ENCODE measurements at places on chromosomes 3 and 15.

GRCh38 chr15:48983300-48983699 lies 19.6 kb upstream of the SHC4 start:
- DNase-seq: no peak

DNA sequence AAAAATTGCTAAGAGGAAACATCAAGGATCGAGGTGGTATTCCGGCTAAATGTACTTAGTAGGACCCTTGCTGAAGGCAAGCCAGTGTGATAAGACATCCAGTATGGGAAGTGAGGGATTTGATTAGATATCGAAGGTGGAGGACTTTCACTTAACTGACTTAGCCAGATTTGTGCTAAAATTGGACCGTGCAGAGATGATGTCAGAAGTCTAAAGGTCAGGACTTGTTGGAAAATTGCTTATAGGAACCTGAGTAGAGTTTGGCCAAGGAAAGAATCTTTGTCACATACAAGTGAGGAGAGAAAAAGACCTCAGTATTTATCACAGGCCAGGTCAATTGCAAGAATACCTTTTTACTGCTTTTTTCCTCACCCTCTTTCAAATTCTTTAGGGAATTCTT lies 30.9 kb upstream of the PYDC2 start:
- no peak for DNase-seq

DNA sequence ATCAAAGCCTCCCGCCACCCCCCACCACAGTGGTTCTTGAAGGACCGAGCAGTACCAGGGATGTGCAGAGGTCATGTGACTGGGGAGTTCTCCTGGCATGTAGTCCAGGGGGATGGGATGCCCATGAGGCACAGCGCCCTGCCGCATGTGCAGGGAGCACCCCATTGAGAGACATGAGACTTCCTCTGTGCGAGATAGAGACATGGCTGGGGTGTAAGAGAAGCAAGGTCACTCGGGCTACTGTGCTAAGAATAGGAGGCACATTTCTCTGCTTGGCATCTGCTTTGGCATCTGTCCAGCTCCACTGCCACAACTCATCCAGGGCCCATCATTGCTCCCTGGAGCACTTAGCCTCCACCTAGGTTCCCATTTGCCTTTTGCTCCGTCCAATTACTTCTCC lies 2.4 kb upstream of the CYP1A1 start:
- no peak for DNase-seq

- DNase-seq: no peak
These were observed 71.3 kb downstream of the SV2B start for GRCh38 chr15:91171334-91171733.

GRCh38 chr3:119122350-119122749 lies 23.6 kb upstream of the TEX55 start:
- DNase-seq: no peak

GRCh38 chr3:195171093-195171873 lies 99.7 kb downstream of the XXYLT1 start:
- no peak for DNase-seq

GRCh38 chr15:31487811-31488436 lies 161.3 kb downstream of the KLF13 start:
- DNase-seq: peak; percentile 30

GRCh38 chr15:56532721-56533460 lies 68.0 kb upstream of the MNS1 start:
- DNase-seq: peak; percentile 98

GRCh38 chr3:97692831-97693230 lies 71.7 kb upstream of the ARL6 start:
- no peak for DNase-seq

DNA sequence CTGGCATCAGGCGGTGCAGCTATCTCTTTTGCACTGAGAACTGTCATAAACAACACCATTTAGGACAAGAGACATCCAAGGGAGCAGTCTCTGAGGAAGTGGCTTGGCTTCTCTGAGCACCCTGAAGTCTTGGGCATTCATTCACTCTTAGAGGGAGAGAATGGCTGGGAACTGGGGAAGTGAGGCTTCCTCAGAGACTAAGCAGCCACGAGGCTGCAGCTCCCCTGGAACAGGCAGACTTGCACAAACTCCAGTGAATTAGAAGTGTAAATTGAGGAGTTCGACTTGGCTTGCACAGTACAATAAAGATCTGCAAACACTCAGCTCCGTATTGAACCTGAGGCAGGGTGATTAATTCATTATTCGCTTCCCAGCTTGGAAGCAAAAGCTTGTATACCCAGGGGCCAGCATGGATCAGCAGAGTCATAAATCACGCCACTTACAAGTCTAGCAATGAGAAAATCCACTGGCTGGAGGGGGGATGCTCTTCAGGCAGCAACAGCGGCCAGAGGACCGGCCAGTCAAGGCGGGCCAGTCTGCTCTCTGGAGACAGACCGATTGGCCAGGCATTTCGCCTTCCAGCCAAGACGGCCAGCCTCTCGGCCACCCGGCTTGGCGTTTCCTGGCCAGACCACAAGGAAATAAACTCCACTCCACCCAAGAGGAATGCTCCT lies 118.8 kb upstream of the ADPGK start:
- no peak for DNase-seq

- no peak for DNase-seq
These were observed 93.6 kb upstream of the NMNAT3 start for GRCh38 chr3:139771331-139771730.

DNA sequence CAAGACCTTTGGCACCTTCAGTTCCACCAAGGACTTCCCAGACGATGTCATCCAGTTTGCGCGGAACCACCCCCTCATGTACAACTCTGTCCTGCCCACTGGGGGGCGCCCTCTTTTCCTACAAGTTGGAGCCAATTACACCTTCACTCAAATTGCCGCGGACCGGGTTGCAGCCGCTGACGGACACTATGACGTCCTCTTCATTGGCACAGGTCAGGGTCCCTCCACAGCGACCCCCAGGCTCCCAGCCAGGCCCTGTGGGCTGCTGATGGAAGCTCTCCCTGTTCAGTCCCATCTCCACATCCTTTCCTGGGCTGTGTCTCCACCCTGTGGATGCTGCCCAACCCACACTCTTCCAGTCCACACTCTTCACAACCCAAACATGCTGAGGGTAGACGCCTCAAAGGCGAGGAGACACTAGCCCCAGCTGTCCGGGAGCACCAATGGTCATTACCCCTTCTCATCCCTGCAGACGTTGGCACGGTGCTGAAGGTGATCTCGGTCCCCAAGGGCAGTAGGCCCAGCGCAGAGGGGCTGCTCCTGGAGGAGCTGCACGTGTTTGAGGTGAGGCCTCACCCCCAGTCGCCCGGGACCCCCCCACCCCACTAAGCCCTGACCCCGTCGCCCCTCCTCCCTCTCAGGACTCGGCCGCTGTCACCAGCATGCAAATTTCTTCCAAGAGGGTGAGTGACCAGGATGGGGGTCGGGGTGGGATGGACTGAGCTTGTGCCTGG lies 4.3 kb upstream of the LSMEM2 start:
- DNase-seq: peak; percentile 49

DNA sequence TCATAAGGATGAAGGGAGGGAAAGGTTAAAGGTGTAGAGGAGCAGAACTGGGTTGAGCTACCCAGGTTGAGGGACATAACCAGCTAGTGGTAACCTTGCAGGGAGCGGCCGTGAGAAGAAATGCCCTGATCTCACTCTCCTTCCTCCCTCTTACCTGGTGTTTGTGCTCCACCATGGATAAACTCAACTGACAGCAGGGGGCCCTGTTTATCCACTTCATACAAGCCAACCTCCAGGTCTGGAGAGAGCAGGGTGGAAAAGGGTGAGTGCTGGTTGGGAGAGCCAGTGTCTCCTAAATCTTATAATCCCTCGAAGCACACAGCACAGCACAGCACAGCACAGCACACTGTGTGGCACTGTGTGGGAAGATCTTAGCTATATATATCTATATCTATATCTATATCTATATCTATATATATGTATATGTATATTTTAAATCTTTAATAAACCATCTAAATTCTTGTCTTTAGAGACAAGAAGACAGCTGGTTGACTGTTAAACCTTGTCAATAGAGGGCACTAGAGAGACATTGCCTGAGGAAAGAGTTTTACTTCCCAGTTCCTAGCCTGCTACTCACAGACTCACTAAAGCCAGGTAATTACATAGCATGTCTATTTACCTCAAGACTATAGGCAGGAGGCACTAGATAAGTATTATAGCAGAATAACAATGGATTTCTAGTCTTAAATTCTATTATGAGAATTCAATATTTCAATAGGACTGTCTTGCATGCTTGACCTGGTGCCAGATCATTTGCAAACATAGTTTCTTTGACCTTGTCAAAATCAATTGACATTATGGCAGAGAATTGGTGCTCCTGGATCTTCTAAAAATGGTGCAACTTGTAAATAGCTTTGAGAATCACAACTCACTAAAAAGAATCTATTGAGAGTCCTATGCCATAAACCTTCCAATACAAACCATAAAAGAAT lies 21.7 kb upstream of the FMN1 start:
- DNase-seq: peak; percentile 56

- DNase-seq: no peak
These were observed 635.6 kb upstream of the TBL1XR1 start for GRCh38 chr3:177832880-177833279.

GRCh38 chr3:196186651-196187573 lies 24.3 kb downstream of the ZDHHC19 start:
- DNase-seq: peak; percentile 72

DNA sequence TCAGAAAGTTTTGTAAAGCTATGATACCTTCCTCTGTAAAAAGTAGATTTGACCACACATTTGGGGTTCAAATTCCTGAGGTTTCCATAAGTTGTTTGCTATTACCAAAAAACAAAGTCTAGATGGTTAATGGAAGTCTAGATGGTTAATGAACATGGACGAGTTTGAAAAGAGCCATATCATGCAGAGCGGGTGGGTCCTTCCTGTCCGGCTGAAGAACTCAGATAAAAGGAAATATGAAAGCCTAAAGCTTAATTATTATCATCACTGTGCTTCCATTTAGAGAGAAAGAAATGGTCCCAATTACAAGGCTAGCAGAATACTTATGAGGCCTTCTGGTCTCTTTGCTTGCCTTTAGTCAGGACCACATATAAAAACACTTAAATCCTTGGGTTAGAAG lies 132.1 kb upstream of the SATB1 start:
- DNase-seq: no peak

DNA sequence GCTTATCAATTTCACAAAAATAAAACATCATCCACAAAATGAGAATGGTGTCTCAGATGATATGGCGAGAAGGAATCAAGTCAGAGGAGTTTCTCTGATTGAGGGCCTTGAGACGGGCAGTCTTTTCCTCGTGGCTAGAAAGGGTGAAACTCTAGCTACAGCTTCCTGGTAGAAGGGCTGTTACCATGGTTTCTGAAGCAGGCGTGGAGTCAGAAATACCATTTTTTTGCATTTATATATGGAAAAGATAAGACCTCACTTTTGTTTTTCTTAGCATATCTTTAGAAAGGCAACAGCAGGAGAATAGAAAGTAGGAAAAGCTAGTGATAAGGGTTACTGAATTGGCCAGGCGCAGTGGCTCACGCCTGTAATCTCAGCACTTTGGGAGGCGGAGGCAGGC lies 17.3 kb upstream of the SAMD7 start:
- no peak for DNase-seq

GRCh38 chr15:48984811-48985352 lies 21.2 kb upstream of the SHC4 start:
- DNase-seq: no peak

DNA sequence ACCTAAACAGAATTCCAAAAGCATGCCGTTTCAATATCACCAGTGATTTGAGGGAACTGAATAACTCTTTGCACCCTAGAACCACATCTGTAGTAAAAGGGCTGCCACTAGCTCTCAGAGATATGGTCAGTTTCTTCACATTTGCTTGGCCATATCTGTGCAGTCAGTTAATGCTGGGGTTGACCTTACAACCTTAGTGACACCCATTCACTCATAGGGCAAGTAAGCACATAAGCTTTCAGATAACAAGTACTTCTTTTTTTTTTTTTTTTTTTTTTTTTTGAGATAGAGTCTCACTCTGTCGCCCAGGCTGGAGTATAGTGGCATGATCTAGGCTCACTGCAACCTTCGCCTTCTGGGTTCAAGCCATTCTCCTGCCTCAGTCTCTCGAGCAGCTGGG lies 20.4 kb upstream of the FSIP1 start:
- DNase-seq: no peak

DNA sequence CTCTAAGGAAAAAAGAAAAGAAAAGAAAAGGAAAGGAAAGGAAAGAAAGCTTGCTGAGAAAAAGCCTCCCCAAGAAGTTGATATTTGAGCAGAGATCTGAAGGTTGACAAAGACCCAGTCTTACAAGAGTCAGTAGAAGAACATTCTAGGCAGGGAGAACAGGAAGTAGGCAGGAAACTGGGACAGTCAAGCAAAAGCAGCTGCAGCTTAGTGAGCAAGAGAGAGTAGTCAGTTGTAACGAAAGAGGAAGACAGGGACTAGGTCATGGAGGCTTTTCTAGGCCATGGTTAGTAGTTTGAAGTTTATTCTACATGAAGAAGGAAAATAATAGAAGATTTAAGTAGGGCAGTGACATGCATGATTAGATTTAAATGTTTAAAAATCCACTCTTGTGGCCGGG lies 31.8 kb upstream of the KLHL6 start:
- DNase-seq: peak; percentile 34

DNA sequence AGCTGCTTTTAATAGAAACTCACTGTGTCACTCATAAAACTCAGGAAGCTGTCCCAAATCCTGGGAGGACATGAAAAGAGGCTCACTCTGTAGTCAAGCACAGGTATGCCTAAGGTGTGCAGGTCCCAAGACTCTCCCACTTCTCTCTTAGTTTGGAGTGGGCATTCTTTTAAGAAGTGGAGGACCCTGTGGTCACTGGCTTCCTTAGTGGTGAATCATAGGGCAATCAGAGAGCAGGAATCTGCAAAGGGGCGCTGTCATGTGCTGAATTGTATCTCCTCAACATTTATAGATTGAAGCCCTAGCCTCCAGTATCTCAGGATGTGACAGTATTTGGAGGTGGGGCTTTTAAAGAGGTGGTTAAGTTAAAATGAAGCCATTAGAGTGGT lies 47.2 kb upstream of the ZBTB38 start:
- DNase-seq: no peak
